ENCODE measurements at places on chromosomes 2 and 18.

DNA sequence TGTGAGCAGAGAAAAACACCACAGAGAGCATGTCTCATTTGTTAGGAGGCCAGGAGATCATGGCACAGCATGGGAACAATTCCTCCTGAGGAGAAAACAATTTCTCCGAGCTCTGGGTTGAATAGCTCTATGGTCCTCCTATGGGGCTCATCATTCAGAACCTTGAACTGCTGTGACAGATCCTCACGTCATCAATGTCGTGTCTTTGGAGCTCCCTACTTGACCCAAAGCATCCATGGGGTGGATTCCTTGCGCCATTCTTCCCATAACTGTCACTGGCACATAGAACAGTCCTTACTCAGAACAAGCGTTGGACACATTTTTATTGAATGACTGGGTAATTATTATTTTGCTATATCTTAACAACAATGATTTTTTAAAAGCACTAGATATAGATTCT is 15.8 kb upstream of the TCF4 start:
- DNase-seq: no peak

- DNase-seq: no peak
These were observed 87.4 kb downstream of the GAREM1 start for GRCh38 chr18:32383050-32383819.

DNA sequence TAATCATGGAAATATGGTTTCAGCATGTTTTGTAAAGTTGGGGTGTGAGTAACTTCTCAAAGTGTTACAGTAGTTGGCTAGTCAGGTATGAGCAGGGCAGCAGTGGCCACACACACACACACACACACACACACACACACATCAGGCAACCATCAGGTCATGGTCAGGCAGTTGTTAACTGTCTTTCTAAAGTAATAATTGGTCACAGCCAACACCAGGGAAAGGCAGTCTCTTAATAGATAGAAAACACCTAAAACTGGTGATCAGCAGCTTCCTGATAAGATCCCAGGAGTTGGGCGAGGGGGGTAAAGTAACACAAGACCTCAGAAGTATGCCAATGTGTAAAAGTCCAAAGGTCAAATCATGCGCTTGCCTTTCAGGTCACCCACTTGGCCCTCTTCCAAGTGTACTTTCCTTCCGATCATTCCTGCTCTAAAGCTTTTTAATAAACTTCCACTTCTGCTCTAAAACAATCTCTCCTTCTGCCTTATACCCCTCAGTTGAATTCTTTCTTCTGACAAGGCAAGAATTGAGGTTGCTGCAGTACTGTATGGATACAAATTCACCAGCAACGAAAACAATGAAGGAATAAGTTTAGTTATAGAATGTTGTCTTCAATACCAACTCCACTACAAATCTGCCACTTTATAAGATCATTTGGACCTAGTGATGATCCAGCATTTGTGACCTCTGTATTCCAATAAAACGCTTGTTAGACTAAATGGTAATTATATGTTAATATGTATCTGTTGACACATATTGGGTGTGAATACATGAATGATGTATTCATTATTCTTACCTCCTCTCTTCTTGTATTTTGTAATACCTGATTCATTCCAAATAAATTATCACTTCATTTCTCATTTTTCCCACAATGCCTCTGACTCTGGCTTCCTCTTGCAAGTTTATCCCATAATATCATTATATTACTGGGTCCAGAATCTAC is 254.3 kb downstream of the METTL4 start:
- no peak for DNase-seq

- peak; percentile 16 for DNase-seq
These were observed 143.4 kb downstream of the NDUFA10 start for GRCh38 chr2:239881561-239882320.

DNA sequence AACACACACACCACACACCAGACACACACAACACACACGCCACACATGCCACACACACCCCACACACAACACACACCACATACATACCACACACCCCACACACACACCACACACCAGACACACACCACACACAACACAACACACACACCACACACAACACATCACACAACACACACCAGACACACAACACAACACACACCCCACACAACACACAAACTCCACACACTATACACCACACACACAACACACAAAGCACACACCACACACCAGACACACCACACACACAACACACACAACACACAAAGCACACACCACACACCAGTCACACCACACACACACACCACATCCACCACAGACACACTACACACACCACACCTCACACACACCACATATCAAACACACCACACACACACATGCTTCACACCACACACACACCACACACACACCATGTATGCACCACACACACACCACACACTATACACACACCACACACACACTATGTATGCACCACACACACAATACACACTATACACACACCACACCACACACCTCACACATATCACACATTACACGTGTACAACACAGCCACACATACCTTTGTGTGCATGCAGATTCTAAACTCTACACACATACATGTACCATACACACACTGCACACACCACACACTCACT is 72.2 kb downstream of the TMEM18 start:
- no peak for DNase-seq

DNA sequence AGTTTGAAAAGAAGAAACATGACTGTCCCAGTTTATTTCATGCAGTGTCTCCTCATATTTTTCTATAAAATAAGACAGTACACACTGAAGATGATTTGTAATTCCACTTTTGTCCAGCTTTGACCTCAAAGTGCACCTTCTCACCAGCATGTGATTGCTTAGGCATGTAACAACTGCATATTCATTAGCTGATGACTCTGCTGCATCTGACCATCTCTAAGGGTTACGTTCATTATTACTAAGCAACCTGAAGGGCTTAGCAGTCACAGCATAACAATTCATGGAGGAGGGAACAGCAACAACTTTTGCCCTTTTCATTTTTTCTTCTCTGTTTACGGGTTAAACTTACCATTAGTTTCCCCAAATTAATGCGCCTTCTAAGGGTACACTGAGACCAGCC is 330.6 kb upstream of the PIK3C3 start:
- no peak for DNase-seq

- DNase-seq: no peak
These were observed 11.3 kb downstream of the NPAS2 start for GRCh38 chr2:100831158-100831750.

- no peak for DNase-seq
These were observed 37.4 kb upstream of the PROKR1 start for GRCh38 chr2:68605939-68606338.

DNA sequence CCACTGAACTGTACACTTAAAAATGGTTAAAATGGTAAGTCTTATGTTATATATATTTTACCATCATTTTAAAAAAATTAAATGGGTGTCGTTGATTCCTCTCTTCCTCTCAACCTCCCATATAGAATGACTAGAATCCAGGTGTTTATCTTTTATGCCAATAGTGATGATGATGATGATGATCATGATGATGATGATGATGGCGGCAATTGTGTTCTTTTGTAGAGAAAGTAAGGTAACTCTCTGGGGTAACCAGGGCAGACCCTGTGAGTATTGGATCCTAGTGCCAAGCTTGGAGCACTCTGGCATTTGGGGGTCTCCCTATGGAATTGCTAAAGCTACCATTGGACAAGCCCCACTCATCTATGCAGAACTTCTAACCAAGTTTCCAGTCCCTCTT is 113.6 kb downstream of the GLI2 start:
- DNase-seq: no peak

DNA sequence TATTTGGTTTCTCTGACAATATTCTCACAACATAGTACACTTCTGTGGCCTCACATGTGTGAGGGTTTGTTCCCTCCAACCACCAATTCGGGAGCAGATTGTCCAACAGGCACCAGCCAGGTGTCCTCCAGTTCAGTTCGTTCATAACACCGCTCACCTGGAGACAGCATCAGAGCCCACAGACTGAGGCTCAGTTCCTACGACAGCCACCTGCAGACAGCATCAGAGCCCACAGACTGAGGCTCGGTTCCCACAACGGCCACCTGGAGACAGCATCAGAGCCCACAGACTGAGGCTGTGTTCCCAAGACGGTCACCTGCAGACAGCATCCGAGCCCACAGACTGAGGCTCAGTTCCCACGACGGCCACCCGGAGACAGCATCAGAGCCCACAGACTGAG is 58.2 kb upstream of the SNTG2 start:
- no peak for DNase-seq

GRCh38 chr2:152740743-152741328 is 22.4 kb downstream of the ARL6IP6 start:
- DNase-seq: peak; percentile 46

GRCh38 chr2:205267323-205267722 is 415.0 kb upstream of the NRP2 start:
- no peak for DNase-seq

- no peak for DNase-seq
These were observed 2.4 kb downstream of the TRABD2A start for GRCh38 chr2:84878459-84878858.

DNA sequence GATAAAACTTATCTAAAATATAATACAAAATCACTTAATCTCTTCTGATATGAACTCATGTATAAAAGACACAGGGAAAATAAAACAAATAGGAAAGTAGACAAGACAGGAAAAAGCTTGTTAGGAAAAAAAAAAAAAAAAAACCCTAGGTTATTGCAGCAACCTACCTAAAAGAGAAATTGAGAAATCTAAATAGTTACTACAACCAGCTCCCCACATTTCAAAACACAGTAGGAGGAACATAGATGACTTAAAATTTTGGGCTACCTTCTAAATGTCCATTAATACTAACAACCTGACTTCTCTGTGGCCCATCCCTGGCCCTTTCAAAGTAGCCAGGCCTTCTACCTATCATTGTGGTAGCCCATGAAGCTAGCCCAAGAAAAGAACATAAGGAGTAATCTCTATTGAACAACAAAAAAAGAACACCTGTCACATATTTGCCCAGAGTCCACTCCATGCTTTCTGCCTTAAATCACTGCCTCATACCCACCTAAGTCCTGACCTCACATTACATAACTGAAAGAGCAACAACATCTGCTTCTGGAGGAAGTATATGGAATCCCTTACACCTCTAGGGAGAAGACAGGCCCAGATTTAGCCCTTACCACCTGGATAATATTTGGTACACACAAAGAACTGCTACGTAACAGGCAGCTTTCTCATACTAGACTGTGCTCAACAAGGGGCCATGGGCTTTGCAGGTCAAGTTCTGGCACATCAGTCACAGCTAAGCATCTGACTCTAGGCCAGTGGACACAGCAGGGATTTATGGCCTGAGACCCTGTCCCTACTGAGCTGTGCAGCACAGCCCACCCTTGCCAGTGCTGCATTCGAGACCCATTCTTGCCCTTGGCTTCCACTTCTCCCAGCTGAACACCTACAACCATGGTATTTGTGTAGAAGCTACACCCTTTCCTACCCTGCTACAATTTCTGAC is 8.5 kb downstream of the SUCLG1 start:
- DNase-seq: no peak

- no peak for DNase-seq
These were observed 31.2 kb downstream of the USP37 start for GRCh38 chr2:218536804-218537494.

- DNase-seq: no peak
These were observed 259.8 kb upstream of the ATP5MC3 start for GRCh38 chr2:175441181-175441761.

- DNase-seq: no peak
These were observed 100.0 kb upstream of the CDCA7 start for GRCh38 chr2:173254659-173255058.

- DNase-seq: no peak
These were observed 329.4 kb downstream of the AGPS start for GRCh38 chr2:177721818-177722567.

DNA sequence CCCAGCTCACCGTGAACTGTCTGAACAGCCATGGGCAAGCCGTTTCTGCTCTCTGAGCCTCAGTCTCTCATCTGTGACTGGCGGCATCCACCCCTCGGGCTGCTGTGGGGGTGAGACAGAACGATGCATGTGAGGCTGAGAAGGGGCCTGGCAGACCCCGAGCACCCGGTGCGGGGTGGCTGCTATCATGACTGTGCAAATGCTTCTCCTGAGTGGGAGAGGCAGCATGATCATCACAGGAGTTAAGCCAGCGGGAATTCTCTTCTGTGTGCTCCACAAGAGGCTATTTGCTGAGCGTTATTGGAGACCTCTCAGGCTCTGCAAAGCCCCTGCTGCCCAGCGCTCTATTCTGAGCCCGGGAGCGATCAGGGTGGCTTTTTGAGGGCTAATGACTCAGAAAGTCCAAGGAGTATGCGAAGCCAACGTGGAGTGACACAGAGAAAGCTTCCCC is 45.8 kb upstream of the ID2 start:
- no peak for DNase-seq

GRCh38 chr18:27249933-27250332 is 64.8 kb upstream of the CHST9 start:
- no peak for DNase-seq
